ENCODE measurements at places on chromosomes 2 and 18. TPM values are rescaled to one million over a fixed set of nuclear protein-coding genes. Genes with fewer than 3 reads are reported as not detected.

DNA sequence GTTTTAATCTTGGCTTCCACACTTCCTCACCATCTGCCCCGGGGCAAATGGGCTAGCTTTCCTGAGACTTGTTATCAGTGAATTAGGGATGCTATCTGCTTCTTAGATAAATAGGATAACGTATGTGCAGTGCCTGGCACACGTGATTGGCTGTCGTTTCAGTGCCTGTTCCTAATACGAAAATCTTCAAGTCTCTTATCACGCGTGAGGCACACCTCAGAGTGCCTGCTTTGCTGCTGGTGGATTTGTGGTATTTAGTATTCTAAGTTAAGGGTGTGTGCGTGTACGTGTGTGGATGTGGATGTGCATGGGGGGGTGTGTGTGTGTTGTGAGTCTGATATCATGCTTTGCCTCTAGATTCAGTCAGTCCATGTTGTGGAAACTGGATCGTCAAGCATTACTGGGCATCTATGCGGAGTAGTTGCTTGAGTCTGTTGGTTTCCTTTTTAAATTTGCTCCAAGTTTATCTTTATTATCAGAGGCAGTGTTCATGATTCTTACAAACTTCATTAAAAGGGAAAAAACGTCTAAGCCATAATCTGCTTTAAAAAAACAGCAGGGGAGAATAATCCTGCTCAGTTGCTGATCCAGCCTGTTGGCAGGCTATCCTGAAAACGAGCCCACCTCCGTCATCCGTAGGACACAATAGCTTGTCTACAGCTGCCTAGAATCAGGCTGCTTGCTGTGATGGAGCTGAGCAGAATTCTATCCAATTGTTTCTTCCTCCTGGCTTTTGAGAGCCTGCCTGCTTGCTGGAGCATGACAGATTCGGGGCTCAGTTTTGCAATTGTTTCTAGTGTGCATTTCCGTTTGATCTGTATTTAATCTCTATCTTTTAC lies 6.6 kb downstream of the SH3RF3 start:
- no peak for DNase-seq

- DNase-seq: no peak
Observed at GRCh38 chr2:17911491-17912260, 33.2 kb downstream of the KCNS3 start.

- DNase-seq: no peak
Observed at GRCh38 chr2:226216575-226216974, 583.0 kb downstream of the IRS1 start.

DNA sequence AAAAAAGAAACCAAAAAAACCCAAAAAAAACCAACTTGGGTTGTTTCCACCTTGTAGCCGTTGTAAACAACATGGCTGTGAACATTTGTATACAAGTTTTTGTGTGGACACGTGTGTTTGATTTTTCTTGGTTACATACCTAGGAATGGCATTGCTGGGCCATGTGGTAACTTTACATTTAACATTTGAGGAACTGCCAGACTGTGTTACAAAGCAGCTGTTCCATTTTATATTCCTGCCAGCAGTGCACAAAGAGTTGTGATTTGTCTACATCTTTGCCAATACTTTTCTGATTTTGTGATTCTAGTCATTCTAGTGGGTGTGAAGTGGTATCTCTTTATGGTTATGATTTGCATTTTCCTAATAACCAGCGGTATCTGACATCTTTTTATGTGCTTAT lies 22.5 kb downstream of the LPIN1 start:
- no peak for DNase-seq

- DNase-seq: no peak
Observed at GRCh38 chr2:39094717-39095363, 26.0 kb downstream of the SOS1 start.

DNA sequence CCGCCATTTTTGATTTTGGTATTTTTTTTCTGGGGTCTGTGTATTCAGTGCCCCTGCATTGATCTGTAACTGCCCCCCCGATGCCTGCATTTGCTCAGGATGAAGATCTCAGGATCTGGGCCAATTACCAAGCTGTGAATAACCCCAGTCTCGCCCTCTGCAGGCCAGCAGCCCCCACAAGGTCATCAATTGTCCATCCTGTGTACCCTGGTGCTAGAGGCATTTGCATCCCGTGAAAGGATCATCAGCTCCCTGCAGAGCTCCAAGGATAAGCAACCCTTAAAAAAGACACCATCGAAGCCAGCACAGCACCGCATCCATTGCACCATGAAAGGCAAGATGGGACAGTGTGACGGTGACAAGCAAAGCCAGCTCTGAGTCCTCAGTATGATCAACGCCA lies 154.1 kb upstream of the KLHL29 start:
- no peak for DNase-seq

DNA sequence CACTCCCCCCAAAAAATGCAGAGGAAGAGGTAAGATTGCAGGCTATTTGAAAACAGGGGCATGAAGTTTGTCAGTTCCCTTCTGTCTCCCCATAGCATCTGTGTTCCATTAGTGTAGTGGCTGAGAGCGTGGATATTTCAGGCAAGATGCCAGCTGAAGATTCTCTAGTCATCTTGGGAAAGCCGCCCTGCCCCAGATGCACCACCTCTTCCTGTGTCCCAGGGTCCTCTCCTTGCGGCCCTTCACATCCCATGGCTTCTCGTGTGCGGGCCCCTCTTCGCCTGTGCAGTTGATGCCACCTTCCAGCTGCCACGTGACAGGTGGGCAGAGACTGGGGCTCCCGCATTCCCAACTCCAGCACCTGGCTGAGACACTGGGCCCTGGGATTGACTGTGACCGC lies 16.1 kb downstream of the TMEM127 start:
- DNase-seq: no peak

DNA sequence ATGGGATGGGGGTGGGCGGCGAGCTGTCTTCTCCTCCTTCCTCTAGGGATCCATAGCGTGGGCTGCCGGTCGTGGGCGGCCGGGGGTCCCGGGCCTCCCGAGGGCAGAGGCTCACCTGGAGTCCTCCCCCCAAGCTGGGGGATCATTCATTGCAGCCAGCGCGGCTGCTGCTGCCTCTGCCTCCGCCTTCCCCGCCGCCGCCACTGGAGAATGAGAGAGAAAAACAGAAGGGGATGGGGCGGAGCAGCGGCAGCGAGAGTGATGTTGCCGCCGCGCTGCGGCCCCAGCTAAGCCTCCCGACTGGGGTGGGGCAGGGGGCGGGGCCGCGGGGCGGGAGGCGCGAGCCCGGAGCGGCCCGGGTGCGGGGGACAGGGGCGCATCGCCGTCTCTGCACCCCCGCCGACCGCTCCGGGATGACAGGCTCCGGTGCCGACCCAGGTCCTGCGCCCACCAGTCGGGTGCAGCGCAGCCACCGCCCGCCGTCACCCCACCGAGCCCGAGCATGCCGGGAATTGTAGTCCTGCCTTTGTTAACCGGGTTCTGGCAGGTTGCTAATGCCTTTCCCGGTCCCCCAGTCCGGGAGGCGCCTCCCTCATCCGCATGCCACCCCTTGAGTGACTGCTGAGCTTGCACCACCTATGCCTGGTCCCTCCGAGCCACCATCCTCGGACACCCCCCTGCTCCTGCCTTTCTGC lies at the start of gene KIF3C:
KIF3C (minus strand) TSS at position 225 of the 695 bp plus-strand sequence. CDS start 580 bp downstream, outside the sequence.
- DNase-seq: peak; percentile 93

Gene SP5
- total RNA-seq: not detected

Gene NT5DC4
- total RNA-seq: 2.2 TPM

Data from spleen (tissue), 13 donors.